ENCODE measurements at places on chromosomes 6 and 20.

- no peak for DNase-seq
Measured at GRCh38 chr20:63094767-63095499, 88.2 kb upstream of the BHLHE23 start.

DNA sequence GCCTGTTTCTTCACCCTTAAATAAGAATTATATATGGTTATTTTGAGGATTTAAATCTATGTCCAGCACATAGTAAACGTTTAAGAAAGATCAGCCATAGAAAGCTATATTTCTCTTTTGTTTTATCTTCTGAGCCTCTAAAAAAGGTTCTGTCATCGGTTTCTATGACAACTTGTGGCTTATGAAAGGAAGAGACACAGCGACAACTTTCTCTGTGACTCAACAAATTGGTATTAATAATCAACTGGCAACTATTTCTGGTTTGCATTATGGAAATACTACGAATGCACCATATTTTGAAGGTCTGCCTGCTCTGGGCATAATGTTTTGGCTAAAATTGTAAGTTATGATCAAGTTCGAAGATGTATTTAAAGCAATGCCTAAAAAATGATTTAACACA, 751.0 kb downstream of the CD109 start:
- no peak for DNase-seq

- DNase-seq = no peak
Measured at GRCh38 chr6:39341937-39342336, 19.4 kb upstream of the KCNK16 start.

GRCh38 chr20:12717061-12717460, 291.7 kb upstream of the SPTLC3 start:
- DNase-seq = no peak

DNA sequence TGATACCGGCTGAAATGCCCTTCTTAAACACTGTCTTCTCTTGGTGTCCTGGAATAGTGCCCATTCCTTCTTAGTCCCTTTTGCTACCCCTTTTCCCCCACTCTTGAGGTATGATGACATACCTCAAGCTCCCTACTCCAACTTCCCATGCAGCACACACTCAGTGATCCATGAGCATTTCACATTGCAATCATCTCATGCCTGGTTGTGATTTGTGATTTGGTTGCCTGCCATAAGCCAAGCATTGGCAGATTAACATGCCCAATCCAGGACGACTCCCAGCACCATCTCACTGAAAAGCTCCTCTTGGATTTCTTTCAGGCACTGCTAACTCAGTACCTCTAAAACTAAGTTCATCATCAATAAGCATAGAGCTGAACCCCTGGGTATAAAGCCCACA, 14.7 kb upstream of the PTPRA start:
- DNase-seq = no peak

DNA sequence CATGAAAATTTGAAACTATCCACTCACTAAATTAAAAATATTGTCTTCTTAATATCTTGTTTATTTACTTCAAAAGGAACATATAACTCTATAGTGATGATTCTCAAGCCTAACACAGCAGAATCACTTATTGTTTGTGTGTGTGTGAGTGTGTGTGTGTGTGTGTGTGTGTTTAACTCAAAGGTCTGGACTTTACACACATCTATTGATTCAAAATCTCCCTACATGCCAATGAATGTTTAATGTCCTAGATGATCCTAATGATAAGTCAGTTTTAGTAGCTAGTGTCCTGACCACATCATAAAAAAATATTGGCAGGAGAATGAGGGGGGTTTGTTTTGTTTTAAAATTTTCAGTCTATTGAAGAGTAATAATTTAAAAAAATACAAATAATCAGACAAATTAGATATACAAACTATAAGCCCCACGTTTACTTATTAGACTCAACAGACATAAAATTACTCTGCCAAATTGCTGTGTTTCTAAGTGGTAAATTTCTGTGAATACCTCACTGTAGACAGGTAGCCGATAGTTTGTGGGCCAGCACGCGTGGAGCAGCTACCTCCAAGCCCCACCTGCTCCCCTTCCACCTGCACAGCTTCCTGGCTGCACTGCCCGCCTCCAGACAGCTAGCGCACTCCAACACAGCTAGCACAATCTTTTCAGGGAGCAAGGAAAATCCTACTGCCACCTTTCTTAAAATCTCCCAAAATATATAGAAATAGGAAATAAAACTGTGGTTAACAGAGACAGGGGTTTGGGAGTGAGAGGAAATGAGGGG, 349.6 kb downstream of the PKHD1 start:
- DNase-seq = no peak

GRCh38 chr6:134437376-134437775, 119.5 kb upstream of the SGK1 start:
- DNase-seq = peak; percentile 59

GRCh38 chr6:21653905-21654304, 60.4 kb downstream of the SOX4 start:
- no peak for DNase-seq

- no peak for DNase-seq
Measured at GRCh38 chr6:52503851-52504781, 72.7 kb downstream of the TRAM2 start.
